ENCODE measurements at places on chromosomes 4 and X.

GRCh38 chr4:3303923-3304710 lies 11.3 kb downstream of the RGS12 start:
- DNase-seq: no peak

DNA sequence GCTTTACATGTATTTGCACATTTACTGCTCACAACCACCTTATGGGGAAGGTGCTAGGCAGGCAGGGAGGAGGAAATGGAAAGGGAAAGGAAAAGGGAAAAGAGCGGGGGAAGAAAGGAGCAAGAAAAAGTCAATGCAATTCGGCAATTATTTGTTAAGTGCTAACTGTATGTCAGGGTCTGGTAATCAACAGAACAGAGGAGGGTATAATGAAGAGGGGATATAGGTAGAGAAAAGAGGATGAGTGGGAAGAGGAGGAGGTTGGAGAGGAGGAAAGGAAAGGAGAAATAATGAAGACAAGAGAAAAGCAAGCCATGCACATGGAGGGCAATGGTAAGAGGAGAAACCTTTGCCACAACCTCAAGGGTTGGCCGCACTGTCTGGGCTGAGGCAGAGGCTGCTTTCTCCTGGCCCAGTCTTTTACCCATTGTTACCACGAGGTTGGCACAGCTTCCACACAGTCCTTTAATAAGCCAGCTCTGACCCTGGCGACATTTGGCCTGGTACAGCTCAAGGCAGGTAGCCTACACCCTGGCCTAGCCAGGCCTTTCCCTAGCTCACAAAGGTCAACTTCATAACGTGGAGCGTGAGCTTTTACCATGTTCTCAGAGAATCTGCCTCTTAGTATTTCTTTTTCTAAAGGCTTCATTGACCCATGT lies 836 bp downstream of the BTK start:
- DNase-seq: no peak

- DNase-seq: no peak
Measured at GRCh38 chrX:3362956-3363355, 16.5 kb upstream of the MXRA5 start.

GRCh38 chr4:8525383-8526120 lies 54.6 kb upstream of the GPR78 start:
- DNase-seq: no peak

GRCh38 chrX:123884809-123885408 lies 25.1 kb downstream of the XIAP start:
- no peak for DNase-seq

DNA sequence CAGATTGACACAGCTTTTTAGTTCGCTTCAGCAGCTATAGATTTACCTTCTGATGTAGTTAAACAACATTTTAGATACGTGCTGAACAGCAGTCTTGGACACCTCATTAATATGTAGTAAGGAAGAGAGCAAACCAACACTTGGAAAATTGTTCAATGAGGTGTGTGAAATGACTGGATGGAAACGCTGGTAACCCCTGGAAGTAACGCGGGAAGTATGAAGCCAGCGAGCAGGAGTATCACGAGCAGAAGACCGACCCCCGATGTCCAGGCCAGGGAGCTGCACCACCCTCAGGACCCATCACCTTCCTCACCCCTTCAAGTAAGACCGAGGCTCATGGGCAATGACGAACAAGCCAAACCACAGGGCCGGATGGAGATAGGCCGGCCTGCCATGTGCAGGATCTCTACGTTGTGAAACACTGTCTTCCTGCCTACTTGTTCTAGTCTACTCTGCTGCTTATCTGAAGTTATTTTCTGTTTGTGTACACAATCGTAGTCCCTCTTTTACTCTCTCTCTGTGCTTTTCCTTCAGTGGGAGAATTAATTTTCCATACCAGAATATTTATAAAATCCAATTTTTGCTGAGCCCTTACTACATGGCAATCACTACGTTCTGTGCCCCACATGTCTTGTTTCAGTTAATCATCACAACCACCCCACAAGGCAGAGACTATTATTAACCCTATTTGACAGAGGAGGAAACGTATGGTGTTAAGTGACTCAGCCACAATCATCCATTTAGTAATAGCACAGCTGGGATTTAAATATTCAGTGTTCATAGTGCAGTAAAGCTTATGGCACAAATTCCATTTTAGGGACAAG lies 221.7 kb downstream of the APBB2 start:
- DNase-seq: no peak

DNA sequence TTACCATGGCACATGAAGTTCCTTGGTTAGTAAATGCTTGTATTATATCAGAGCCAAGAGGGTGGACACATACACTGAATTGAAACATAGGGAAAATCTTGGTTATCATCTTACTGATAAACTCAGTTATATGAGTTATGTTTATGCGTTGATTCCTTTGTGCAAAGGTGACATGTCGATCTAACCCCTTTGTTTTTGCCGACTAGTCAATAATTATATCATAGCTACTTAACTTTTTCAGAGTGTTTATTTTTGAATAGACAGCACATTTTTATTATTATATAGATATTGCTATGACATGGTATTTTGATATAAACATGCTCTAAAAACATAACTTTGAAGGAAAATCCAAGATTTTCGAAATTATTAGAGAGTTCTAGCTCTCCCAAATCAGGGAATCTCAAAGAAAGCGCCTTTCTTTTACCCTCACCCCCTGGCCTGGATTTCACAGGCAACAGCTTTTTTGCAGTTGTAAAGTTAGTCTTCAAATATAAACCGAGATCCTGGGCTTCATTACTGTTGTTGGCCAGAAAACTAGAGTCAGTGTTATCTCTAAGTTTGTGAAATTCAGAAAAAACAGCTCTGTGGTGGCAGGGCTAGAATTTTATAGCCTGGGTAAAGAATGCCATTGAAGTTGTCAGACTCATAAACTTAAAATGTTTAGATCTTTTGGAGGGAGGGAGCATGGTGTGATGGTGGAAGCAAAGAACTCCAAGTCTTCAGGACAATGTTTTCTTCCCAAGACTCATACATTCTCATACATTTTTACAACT lies 45.8 kb upstream of the PITX2 start:
- DNase-seq: no peak

- DNase-seq: no peak
Measured at GRCh38 chr4:138035781-138036258, 206.3 kb downstream of the SLC7A11 start.

DNA sequence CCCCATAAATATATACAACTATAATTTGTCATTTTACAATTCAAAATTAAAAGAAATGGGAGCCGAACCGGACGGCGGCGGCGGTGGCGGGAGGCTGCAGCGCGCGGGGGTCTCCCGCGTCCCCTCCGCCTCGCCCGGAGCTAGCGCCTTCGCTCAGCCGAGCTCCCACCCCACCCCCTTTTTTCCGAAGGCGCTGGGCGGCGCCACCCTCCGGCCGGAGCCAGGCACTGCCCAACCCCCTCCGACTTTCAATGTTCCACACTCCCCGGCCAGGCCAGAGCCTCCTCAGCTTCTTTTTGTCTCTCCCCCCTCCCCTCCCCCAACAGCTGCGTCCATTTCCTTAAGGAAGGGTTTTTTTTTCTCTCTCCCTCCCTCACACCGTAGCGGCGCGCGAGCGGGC lies 214.1 kb upstream of the GEMIN8 start:
- DNase-seq: no peak

Measured in activated T-cell treated with anti-CD3 and anti-CD28 coated beads for 48 hours (primary cell).